Naive thymus-derived CD4-positive, alpha-beta T cell (primary cell): ENCODE measurements at places on chromosomes 1 and 21. TPM values are rescaled to one million over a fixed set of nuclear protein-coding genes. Genes with fewer than 3 reads are reported as not detected.
A peak's percentile ranks its signal among the peaks of the same experiment; 100 is the strongest.

Gene OR2T35
- not detected for polyA plus RNA-seq

Gene S100A16
- not detected for polyA plus RNA-seq

Gene OR2L8
- polyA plus RNA-seq, result not detected

Gene NTNG1
- not detected for polyA plus RNA-seq

Gene TNFSF4
- polyA plus RNA-seq, result 0.08 TPM

Gene PCSK9
- polyA plus RNA-seq, result not detected

Gene GBP4
- polyA plus RNA-seq, result 49.3 TPM

GRCh38 chr1:64959986-64960385, 6.4 kb downstream of the JAK1 start:
- no peak for DNase-seq

- DNase-seq, result no peak
Observed at GRCh38 chr21:38959692-38960061, 153.9 kb downstream of the ETS2 start.

- DNase-seq, result no peak
Observed at GRCh38 chr1:2530513-2531361, 674 bp upstream of the HES5 start.

GRCh38 chr1:29810121-29811120, 574.1 kb downstream of the PTPRU start:
- no peak for DNase-seq

GRCh38 chr1:185049670-185050069, 4.3 kb downstream of the RNF2 start:
- DNase-seq, result no peak

DNA sequence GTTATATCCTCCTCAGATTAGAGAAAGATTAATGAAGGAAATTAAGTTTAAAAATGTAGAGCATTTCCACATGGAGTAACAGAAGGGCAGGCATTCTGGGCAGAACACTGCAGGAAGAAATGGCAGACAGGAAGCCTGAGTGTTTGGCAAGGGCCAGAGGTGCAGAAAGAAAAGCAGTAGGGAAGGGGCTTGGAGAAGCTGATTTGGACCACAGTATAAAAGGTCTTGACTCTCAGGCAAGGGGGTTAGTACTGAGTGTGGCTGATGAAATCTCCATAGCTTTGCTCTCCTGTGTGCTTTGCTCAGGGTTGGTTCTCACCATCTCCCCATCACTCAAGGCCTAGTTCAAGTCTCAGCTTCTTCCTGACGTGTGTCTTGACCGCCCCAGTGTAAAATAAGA, 80.2 kb downstream of the SLC45A1 start:
- no peak for DNase-seq

- DNase-seq, result no peak
Observed at GRCh38 chr1:26028490-26028980, 7.0 kb downstream of the EXTL1 start.

GRCh38 chr1:28104866-28105467, 16.6 kb upstream of the EYA3 start:
- no peak for DNase-seq

- no peak for DNase-seq
Observed at GRCh38 chr1:16183179-16183578, 27.3 kb upstream of the EPHA2 start.

DNA sequence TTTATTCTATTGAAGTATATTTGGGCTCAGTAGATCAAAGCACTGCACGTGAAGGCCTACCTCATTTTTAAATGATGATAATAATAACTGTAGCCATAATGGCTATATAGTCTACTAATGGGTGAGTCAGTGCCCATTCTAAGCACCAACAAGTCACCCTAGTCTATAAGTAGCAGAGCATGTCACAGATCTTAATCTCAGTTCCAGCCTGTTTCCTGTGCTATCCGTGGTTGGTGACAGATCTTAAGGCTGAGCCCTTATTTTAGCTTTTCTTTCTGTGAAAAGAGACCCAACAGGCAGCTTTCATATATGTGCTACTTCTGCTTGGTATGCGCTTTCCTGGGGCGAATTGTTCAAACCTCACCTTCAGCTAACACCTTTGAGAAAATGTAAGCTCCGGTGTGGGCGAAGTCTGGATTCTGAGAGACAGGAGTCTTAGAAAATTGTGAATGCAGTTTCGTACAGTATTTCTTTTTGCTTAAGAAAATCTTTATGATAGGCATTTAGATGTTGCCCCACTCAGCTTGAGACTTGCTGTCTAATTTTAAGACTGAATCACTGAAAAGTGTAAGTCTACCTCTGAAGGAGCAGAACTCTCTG, 59.6 kb downstream of the FMN2 start:
- no peak for DNase-seq

GRCh38 chr1:7572654-7573152, 198.4 kb upstream of the VAMP3 start:
- DNase-seq, result no peak

GRCh38 chr1:66437136-66437401, 96.9 kb upstream of the SGIP1 start:
- DNase-seq, result no peak

DNA sequence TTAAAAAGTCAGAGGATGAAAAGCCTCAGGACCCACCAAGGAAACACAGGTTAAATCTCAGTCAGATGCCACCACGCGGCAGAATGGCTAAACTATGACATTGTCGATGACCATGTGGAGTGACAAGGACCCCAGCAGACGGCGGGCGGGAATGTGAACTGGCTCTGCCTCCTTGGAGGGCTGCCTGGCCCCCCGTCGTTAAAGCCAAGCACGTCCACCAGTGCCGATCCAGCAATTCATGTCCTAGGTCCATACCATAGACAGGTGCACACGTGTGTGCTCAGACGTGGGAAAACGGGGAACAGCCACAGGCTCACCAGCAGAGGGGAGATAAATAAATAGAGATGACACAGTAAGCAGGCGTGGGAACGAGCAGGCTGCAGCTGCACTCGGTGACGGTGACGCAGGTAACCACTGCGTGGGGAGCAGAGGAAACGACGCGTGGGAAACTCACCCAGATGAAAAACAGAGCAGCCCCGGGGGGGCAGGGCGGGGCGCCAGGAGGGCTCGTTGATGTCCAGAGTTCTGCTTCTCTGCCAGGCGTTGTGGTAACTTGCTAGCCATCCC, 28.3 kb upstream of the PCBP3 start:
- peak; percentile 79 for DNase-seq

DNA sequence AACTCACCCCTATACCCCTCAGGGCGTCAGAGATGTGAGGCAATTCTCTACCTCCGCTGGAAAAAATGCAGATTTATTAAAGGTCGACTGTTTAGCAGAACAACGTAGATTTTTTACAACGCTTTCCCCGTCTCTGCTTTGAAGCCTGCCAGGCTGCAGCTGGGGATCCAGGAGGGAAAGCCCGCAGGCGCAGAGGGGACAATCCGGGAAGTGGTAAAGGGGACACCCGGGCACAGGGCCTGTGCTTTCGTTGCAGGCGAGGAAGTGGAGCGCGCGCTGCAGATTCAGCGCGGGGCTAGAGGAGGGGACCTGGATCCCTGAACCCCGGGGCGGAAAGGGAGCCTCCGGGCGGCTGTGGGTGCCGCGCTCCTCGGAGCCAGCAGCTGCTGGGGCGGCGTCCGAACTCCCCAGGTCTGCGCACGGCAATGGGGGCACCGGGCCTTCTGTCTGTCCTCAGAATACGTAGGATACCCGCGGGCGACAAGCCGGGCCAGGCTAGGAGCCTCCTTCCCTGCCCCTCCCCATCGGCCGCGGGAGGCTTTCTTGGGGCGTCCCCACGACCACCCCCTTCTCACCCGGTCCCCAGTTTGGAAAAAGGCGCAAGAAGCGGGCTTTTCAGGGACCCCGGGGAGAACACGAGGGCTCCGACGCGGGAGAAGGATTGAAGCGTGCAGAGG, 5.5 kb downstream of the SIM2 start:
- DNase-seq, result no peak

DNA sequence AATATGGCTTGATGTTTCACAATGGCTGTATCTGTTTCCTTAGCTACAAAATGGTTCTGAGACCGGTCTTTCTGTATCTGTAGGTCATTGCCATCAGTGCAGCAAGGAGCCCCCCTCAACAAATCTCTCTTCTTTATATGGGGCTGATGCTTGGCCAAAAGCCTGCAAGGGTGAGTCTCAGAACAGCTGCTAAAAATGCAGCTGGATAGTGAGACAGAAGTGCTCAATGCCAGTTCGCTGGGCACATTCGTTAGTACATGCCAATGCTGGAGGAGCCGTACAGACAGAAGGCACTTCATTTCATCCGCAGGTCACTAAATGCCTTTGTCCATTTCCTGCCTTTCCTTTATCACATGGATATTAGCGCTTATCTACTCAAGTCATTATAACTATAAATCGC, 67.3 kb downstream of the RUNX1 start:
- DNase-seq, result no peak

DNA sequence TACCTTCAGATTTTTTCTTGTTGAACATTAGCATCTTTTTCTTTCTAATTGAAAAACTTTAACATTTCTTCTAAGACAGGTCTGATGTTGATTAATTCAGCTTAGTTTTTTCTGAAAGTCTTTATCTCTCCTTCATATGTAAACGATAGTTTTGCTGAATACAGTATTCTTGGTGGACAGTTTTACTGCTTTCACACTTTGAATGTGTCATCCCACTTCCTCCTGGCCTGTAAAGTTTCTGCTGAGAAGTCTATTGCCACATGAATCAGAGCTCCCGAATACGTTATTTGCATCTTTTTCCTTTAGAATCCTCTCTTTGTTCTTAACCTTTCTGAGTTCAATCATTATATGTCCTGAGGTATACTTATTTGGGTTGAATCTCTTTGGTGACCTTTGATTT, 344.2 kb downstream of the OLFM3 start:
- DNase-seq, result no peak

DNA sequence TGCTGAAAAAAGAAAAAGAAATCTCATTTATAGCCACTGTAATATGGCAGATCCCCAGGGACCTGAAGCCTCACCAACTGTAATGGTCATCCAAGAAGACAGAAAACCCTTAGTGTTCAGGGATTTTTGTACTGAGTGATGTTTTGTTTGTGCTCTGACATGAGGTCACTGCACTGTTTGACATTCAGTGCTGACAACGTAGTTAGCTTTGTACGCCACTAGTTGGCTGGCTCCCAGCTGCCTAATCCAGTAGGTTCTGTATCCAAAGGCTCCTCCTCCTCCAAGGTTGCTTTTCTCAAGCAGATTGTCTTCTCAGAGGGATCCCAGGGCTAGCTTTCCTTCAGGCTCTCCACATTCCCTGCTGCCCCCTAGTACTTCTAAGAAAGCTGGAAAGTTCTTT, 9.5 kb upstream of the YRDC start:
- no peak for DNase-seq

- no peak for DNase-seq
Observed at GRCh38 chr1:17281775-17282181, 26.2 kb upstream of the PADI4 start.

- DNase-seq, result no peak
Observed at GRCh38 chr1:234125283-234125682, 220.8 kb downstream of the SLC35F3 start.

DNA sequence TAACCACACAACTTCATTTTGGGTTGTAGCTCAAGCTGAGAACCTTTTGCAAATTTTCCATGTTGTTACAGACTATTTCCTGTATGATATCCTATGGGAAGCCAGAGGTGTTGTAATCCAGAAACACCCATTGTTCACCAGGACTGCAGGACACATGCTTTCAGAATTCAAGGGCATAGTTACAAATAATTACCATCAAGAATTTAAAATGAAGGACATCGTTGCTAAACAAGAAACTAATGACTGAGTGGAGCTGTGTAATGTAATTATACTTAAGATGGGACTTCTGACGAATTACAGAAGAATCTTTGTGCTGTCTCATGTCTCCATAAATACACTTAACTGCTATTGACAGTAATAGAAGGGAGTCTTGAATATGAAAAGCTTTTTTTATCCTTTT, 47.6 kb upstream of the HOOK1 start:
- DNase-seq, result no peak

DNA sequence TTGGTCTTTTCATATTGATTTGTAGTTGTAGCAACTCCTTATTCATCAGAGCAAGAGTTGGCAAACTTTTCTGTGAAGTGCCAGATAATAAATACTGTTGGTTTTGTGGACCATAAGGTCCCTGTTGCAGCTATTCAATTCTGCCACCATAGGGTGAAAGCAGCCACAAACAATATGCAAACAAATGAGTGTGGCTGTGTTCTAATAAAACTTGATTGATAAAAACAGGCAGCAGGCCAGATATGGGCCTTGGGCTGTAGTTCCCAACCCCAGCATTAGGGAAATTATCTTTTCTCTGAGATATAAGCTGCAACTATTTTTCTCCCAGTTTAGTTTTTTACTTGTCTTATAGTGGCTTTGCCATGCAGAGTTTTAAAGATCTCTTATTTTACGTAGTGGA, 469.2 kb downstream of the SMYD3 start:
- DNase-seq, result no peak

DNA sequence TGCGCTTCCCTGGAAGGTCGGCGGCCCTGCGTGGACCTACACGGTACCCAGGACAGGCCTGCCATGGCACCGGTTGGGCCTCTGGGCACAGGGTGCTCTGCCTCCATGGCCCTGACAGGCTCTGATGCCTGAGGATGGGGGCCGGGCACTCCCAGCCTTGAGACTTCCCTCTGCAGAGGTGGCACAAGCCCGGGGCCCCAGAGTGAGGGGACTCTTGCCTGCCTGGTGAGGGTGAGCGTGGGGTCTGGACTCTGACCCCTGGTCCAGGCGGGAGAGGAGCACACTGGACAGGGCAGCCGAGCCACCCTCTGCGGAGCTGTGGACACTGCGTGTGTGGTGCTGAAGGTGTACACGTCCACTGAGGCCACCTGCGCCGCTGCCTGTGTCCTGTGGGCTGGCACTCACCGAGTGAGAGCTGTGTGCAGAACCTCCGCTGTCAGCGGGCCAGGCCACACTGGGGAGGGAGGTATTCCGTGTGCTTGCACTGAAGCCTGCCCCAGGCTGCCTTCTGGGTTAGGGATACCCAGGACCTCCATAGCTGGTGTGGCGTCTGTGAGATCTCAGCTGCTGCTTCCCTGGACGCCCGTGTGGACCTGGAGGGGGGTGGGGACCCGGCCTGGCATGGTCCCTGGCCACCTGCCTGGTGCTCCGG, 10.4 kb downstream of the SKI start:
- no peak for DNase-seq

DNA sequence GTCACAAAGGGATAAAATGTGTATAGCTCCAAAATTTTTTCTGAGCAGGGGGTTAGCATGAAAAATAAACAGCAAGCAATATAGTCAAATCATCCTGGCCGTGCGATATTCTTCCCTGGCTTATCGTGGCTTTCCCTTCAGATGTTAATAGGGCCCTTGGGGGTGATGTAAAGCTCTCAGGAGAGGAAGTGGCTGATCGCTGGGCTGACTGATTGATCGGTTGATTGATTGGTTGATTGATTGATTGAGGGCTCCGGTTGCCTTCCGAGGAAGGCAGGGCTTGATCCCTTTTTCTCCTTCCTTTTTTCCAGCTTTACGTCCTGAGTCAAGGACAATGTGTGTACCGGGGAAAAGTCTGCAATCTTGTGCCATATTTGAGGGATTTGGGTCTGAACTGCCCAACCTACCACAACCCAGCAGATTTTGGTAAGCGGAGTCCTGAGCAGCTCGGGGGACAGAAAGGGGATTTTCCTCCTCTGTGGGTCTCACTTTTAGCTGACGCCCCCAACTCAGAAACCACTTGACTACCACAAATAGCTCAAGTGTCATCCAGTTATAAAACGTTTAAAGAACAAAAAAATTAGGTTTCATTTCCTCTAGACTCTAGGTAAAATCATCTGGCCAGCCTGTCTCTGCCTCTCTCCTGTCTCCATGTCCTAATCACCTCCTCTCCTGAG, 29.5 kb downstream of the TFF3 start:
- DNase-seq, result no peak

GRCh38 chr1:171422511-171422910, 62.8 kb upstream of the PRRC2C start:
- DNase-seq, result no peak
